ENCODE measurements at places on chromosomes 5 and 9.
A peak's percentile ranks its signal among the peaks of the same experiment; 100 is the strongest.

- no peak for DNase-seq
These were observed 1252.5 kb downstream of the EFNA5 start for GRCh38 chr5:106418196-106418595.

GRCh38 chr9:14500705-14501104 lies 186.8 kb upstream of the NFIB start:
- no peak for DNase-seq

DNA sequence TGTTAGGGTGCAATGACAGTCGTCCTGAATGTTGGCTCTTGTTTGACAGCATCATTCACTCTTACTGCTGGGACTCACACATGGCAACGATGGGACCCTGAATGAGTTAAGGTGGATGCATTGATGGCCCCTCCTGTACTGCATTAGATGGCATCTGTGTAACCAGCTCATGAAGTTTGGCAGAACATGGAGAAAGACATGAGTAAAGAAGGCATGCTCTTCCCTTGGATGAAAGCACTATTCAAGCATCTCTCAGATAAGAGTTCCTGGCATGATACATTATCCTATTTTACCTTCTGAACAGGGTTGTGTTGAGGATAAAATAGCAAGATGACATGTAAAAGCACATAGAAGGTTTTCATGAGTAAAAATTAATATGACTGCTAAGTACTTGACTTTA lies 142.2 kb upstream of the GAS1 start:
- no peak for DNase-seq

DNA sequence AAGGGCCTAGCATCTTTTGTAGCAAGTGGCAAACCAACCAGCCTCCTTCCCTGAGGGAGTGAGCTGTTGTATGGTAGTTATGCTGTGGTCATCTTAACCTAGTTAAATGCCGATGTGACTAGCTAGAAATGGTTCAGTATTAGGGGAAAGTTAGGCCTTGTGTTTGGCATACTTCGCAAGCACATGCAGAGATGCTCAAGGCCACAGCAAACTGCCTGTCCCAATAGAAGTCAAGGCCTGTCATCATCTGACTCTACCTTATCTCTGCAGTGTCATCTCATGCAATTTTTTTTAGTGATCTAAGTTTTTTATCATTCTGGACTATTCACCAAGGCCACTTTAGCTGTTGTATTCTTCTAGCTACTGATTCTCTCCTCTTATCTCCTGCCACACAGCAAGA lies 5.2 kb upstream of the EXOSC3 start:
- no peak for DNase-seq

DNA sequence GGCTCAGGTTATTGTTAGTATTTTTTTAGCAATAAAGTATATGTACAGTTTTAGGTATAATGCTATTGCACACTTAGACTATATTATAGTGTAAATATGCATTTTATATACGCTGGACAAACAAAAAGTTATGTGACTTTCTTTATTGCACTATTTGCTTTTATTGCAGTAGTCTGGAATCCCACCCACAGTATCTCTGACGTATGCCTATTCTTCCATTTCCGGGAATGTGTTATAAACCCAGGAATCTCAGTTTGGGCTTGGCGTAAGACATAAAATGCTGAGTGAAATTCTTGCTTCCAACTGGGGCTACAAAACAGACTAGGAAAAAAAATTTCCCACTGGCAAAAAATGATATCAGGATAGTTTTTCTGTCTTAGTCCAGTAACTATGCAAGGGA lies 119.1 kb downstream of the HTR1A start:
- no peak for DNase-seq

- DNase-seq: peak; percentile 32
These were observed 48.2 kb downstream of the ROPN1L start for GRCh38 chr5:10489810-10490426.

DNA sequence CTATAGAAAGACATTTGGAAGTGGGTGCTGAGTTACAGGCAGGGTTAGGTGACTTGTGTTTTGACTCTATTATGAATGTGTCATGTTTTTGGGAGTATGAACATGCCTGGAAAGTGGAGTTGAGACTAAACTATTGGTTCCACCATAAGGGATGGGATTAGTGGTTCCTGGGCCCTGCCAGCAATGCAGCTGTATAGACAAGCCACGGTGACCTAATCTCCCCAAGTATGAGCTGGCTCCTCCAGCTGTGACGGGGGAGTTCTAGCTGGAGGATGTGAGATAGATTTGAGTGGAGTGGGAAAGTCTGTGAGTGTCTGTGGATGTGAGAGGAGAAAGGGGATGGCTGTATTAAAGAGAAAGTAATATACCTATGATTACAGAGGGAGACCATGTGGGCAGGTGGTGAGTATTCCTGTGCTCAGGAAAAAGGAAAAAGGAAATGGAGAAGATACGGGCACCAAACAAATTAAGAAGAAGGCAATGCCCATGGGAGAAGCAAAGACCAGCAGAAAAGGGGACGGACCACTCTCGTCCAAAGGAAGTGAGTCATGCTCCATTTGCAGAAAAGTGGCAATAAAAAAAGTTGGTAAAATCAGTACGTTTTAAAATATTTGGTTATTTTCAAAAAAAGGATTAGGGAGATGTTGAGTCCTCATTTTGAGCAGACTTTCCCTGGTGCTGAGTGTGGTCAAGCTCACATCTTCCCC lies 48.3 kb upstream of the ICE1 start:
- no peak for DNase-seq

- DNase-seq: peak; percentile 39
These were observed 45.3 kb downstream of the FBXW11 start for GRCh38 chr5:171961117-171961516.

- peak; percentile 44 for DNase-seq
These were observed 30.2 kb upstream of the CCNG1 start for GRCh38 chr5:163407034-163407655.

- DNase-seq: peak; percentile 51
These were observed 4.6 kb downstream of the SEPTIN8 start for GRCh38 chr5:132772291-132773070.

GRCh38 chr9:14007190-14007769 lies 306.7 kb downstream of the NFIB start:
- no peak for DNase-seq

DNA sequence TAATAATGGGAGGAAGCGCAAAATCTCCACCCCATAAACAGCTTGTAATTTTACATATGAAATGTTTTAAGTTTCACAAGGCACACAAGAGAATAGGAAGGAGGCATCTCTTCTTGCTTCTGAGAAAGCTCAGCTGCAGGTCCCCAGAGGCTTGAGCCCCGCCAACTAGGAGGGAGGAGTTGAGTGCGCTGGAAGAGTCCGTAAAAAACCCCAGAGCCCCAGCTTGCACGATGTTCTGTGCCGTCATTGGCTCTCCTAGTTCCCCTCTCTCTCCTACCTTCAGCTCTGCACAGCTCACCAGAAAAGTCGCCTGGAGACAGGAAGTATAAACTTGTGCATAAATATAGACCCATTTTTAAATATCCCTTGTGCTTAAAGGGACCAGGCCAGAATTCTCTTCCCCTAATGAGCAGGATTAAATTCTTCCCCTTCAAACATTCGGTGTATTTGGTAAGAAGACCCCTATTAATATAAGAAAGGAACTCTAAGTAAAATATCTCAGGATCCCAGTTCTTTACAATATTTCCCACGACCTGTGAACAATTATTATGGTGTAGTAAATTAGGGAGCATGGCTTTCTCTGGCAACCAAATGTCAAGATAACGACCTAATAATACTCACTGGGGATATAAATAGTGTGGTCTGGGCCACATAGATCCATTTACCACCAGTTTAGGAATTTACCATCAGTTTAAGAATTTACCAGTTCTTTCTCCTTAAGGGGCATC lies 13.7 kb downstream of the GLRX start:
- peak; percentile 93 for DNase-seq

DNA sequence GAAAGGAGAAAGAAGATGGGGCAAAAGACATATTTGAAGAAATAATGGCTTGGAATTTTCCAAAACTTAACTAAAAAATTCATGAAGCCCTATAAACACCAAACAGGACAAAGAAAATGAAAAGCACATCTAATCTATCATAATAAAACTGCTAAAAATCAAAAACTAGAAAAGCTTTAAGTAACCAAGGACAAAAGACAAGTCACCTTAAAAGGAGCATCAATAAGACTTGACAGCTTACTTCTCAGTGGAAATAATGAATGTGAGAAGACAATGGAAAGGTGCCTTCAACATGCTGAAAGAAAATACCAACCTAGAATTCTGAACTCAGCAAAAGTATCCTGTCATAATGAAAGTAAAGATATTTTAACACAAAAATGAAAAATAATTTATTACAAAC lies 27.0 kb downstream of the GTF3C4 start:
- peak; percentile 3 for DNase-seq

GRCh38 chr5:43006424-43007202 lies 33.5 kb downstream of the ANXA2R start:
- DNase-seq: peak; percentile 59

- DNase-seq: no peak
These were observed 83.7 kb downstream of the PCSK5 start for GRCh38 chr9:75974016-75974766.

DNA sequence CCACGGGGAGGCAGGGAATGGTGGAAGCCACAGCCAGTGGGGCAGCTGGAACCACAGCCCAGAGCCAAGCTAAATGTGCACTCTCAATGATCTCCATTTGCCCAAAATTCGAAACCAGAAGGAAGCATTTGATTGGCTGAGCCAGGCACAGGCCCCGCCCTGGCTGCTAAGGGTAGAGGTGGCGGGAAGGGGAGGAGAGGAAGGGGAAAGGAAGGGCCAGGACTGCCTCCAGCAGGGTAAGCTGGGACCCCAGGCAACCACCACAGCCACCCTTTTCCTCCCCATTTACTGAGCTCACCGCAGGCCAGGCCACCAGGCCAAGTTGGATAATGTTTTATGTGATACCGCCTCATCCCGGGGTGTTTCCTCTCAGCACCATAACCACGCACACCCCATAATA lies 100.3 kb upstream of the RAPGEF1 start:
- DNase-seq: no peak

GRCh38 chr9:98766586-98766985 lies 29.8 kb downstream of the ANKS6 start:
- DNase-seq: peak; percentile 12

GRCh38 chr5:16137177-16137576 lies 42.4 kb downstream of the MARCHF11 start:
- no peak for DNase-seq

GRCh38 chr9:133825555-133826218 lies 87.5 kb upstream of the SARDH start:
- peak; percentile 47 for DNase-seq

- DNase-seq: no peak
These were observed 2.1 kb downstream of the TMED9 start for GRCh38 chr5:177594071-177594470.

DNA sequence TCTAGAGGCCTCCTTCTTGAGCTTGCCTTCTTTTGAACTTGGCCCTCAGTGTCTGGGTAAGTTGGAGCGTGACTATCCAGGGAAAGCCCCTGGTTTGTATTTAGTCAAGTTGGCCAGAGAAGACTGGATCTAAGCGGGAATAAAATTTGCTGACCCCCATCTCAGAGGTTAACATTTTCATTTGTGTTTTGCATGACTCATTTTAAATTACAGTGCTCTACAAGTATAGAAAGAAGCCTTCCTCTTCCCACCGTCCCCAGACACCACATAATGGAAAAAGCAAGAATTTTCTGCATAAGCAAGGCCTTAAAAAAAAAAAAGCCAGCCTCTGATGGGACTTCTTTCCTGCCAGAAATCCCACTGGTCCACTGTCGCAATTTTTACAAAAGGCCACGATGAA lies 27.2 kb downstream of the PIK3R1 start:
- peak; percentile 82 for DNase-seq

DNA sequence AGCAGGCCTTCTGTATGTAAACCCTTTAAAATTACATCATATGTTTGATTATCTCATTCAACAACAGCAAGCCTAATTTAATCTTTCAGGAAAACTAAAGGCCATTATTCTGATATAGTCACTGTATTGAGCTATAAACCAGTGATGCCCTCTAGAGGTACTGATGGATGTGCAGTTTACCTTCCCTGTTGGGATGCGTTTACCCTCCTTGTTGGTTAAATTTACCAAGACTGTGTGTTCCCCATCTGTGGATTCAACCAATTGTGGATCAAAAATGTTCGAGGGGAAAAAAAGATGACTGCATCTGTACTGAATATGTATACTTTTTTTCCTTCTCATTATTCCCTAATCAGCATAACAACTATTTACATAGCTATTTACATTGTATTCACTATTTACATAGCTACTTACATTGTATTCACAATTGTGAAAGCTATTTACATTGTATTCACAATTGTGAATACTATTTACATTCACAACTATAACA lies 3.7 kb upstream of the BAAT start:
- DNase-seq: peak; percentile 9

DNA sequence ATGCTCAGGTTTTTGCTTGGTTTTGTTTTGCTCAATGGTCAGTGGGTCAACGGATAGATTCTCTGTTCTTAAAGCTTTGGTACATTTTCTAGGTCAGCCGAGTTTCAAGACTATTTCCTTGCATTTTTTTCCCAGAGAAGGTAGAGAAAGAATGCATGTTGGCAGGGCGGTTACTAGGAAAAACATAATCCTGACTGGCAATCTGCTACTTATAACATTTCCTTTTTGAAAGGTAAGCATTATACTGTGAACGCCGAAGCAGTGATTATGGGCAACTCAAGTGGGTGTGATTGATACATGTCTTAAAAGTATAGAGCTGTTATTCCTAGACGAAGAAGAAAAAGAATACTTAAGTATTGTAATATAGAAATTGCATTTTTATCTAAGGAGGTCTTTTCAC lies 273.2 kb downstream of the MAST4 start:
- no peak for DNase-seq

GRCh38 chr5:125336401-125336800 lies 590.0 kb upstream of the ZNF608 start:
- DNase-seq: no peak

- DNase-seq: no peak
These were observed 48.7 kb downstream of the FBXW11 start for GRCh38 chr5:171957591-171958251.

GRCh38 chr5:143056339-143056704 lies 286.1 kb downstream of the ARHGAP26 start:
- no peak for DNase-seq

- DNase-seq: peak; percentile 42
These were observed 90.9 kb downstream of the COL5A1 start for GRCh38 chr9:134732392-134733110.

DNA sequence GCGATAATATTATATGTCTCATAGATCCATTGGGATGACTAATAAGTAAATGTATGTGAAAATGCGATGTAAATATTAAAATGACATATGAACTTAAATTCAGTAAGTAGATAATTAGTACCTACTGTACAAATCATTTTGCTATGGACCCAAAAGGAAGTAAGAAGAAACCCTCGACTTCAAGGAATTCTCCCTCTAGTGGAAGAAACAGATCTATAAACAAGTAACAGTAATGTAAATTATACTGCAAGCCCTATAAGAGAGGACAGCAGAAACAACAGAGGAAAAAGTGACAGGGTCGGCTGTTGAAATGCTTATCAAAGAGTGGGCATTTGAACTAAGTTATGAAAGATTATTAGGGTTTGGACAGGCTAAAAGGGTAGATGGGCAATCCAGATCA lies 320.3 kb downstream of the DMAC1 start:
- no peak for DNase-seq

DNA sequence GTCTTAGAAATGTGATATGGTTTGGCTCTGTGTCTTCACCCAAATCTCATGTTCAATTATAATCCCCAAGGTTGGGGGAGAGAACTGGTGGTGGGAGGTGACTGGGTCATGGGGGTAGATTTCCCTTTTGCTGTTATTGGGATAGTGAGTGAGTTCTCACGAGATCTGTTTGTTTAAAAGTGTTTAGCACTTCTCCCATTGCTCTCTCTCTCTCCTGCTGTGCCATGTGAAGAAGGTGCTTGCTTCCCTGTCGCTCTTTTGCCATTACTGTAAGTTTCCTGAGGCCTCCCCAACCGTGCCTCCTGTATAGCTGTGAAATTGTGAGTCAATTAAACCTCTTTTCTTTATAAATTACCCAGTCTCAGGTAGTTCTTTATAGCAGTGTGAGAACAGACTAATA lies 203.6 kb downstream of the ASTN2 start:
- DNase-seq: no peak

Data from cardiac fibroblast (primary cell).